Left lung (tissue), 14 donors: ENCODE measurements at places on chromosomes 6 and 20. TPM values are rescaled to one million over a fixed set of nuclear protein-coding genes. Genes with fewer than 3 reads are reported as not detected.

- DNase-seq, result no peak
These were observed 417.9 kb downstream of the CD109 start for GRCh38 chr6:74113901-74114300.

DNA sequence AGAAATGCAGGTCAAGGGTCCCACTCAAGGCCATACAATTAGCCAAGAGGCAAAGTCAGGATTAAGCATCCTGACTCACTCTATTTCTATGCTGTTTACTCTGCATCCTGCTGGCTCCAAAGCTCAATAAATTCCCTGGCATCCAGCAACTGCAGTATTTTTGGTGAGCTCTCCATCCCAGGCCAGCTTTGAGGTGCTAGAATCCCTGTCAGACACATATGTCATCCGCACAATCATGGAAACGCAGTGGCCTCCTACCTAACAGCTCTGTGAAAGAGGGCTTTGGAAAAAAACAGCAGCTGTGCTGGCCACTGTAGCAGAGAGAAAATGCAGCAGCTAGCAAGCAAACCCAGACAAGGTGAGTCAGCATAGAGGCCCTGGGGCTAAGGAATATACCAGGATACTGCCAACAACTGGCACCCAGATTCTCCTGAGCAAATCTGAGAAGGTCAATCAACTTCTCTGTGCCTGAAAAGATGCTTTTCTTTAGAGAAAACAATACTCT lies 58.4 kb downstream of the ANKEF1 start:
- DNase-seq, result no peak

DNA sequence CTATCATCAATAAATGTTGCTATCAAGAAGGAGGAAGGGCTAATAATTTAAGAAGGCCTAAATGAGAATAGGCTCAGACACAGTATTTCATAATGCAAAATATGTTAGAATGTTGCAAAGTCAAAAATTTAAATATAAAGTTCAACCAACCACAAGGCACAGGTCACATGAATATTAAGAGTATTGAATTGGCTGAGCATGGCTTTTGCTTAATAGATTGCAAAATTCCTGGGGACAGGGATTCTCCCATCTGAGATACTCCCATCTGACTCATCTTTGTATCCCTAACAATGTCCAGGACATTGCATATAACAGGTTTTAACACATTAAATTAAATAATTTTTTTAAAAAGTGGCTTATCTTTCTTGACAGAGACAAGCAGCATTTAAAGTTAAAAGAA lies 32.9 kb upstream of the UTRN start:
- DNase-seq, result no peak

- DNase-seq, result no peak
These were observed 162.8 kb upstream of the AFDN start for GRCh38 chr6:167663784-167664443.

Gene VPS16
- polyA plus RNA-seq, result 42.0 TPM

GRCh38 chr6:73513496-73513854 lies 7.4 kb downstream of the EEF1A1 start:
- no peak for DNase-seq

Gene MROH8
- polyA plus RNA-seq, result 6.0 TPM

Gene TCFL5
- polyA plus RNA-seq, result 11.1 TPM
